ENCODE measurements at places on chromosomes 7 and 10.

DNA sequence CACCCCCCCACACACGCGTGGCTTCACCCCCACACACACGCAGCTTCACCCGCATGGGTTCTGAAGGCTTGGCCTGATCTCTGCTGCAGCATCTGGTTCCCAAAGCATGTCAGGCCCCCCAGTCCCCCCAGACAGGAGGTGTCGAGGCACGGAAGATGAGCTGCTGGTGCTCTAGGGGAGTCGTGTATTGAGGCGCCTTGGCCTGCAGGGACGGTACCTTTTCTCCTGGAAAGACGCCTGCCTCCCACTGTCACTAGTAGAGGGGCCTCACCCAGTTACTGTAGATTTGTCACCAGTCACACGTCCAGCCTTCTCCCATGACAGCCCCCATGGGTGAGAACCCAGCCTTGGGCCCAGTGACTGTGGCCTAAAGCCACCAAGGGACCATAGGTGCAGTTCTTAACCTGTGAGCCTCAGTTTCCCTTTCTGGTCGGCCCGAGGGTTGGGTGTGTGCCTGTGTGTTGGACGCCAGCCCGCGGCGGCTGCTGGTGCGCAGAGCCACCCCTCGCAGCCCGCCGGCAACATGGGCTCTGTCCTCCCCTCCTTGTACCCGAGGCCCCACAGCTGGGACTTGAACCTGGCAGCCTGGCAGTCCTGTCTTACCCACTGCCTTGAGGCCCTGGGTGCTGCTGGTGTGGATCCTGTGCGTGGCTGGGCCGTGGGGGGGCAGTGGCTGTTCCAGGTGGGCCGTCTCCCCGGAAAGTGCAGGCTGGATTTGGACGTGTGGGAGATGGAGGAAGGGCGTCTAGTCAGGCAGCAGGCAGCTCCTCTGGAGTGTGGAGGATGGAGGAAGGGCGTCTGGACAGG, 81.7 kb downstream of the NKX6-2 start:
- no peak for DNase-seq

DNA sequence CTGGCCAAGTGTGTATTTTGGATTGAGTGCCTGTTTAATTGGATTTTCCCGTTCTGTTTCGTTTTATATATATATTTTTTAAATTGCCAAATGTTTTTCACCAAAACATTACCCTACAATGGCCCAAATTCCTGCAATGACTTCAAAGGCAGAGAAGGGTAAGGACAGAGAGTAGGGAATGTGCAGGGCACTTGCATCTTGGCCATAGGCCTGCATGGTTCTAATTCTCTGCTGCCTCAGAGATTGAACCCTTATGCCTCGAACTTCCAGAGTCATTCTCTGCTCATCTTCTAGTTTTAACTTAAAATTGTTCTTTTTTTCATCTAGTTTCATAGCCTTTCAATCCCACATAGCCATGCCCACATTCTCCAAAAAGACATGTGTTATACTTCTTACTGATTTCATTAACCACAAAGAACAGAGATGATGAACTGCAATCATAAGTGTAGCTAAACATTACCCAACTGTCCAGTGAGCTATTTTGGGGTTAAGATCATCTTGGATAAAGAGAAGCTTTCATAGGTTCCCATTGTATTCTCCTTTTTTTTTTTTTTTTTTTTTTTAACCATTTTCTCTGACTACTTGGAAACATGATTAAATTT, 177.6 kb downstream of the PLXDC2 start:
- DNase-seq = no peak

- no peak for DNase-seq
Observed at GRCh38 chr10:77648472-77648871, 10.9 kb upstream of the KCNMA1 start.

GRCh38 chr10:70328967-70329366, 45.2 kb upstream of the NPFFR1 start:
- DNase-seq = no peak

- no peak for DNase-seq
Observed at GRCh38 chr7:52726493-52726892, 308.9 kb upstream of the POM121L12 start.

DNA sequence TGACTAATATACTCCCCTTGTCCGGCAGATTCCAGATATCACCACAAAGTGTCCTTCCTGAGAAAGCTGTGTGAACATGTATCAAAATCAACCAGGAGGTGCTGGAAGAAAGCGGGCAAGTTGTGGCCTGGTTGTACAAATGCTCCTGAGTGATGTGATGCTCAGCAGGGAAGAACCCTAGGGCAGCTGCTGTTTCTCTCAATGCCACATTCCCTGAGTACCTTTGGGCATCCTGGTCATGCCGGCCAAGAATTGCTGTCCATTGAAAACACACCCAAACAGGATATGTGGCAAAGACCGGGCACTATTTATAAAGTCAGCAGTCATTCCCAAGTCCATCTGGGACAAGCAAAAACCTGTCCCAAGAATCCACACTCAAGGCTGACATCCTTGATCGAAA, 7.8 kb upstream of the ADCY1 start:
- DNase-seq = no peak

- DNase-seq = no peak
Observed at GRCh38 chr10:1858547-1858946, 121.2 kb upstream of the ADARB2 start.

DNA sequence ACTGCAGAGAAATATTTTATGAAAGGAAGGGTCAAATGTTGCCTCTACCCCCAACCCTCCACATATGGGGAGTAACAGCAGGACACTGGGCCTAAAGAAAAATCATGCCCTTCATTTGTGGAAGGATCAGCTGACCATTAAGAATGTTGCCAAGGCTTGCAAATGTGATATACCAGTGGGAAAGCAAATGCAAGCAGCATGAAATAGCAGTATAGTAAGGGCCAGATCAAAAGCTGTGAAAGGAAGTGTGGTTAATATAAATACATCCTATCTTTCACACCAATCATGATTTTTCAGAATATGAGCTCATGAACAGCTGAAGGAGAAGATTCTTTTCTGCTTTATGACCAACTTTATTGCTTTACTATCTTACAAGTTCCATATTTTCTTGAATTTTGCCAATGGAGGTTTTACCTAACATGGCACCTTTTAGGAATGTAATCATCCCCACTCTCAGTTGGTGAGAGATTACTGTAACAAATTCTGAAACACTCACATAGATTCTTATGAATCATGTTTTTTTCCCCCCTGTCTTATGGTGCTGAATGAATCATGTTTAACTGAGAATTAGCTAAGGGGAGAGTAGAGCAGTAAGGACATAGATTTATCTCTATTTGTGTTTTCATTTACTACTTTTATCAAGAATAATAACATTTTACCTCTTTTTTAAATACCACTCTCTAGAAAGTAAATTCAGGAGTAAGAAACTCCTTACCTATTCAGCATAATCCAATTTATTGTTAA, 12.1 kb upstream of the ATAD1 start:
- no peak for DNase-seq

DNA sequence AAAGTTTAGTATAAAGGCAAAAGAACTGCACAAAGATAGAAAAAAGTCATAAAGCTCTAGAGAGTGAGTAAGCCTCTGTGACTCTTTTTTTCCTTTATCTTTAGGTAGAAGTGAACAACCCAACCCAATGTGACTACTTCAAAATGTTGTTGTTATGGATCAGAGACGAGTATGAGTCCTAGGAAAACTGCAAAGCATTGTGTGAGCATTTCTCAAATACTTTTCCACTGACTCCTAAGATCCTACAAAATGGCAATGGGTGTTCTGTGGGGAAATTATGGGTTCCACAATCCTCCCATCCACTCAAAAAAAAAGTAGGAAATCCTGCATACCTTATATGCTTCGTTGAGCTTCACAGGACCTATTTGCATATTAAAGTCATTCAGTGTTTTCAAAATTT, 177.1 kb downstream of the DGKI start:
- no peak for DNase-seq

DNA sequence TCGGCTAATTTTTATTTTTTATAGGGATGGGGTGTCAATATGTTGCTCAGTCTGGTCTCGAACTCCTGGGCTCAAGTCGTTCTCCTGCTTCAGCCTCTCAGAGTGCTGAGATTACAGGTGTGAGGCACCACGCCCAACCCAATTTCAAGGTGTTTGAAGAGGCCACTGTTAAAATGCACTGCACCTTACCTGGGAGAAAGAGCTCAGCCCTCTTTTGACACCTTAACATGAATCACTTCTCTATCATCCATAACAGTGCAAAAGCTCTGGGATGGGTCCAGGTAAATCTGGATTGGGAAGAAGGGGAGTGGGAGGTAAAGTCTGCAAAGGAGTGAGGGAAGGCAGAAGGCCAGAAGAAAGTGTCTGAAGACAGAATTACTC, 557 bp upstream of the ZNF282 start:
- DNase-seq = no peak
